DMS53 (cell line): ENCODE measurements at places on chromosomes 16 and 17.

GRCh38 chr17:82492643-82493225, 26.8 kb upstream of the FOXK2 start:
- DNase-seq = no peak

GRCh38 chr16:64469906-64470702, 651.8 kb downstream of the CDH11 start:
- peak; percentile 3 for DNase-seq

DNA sequence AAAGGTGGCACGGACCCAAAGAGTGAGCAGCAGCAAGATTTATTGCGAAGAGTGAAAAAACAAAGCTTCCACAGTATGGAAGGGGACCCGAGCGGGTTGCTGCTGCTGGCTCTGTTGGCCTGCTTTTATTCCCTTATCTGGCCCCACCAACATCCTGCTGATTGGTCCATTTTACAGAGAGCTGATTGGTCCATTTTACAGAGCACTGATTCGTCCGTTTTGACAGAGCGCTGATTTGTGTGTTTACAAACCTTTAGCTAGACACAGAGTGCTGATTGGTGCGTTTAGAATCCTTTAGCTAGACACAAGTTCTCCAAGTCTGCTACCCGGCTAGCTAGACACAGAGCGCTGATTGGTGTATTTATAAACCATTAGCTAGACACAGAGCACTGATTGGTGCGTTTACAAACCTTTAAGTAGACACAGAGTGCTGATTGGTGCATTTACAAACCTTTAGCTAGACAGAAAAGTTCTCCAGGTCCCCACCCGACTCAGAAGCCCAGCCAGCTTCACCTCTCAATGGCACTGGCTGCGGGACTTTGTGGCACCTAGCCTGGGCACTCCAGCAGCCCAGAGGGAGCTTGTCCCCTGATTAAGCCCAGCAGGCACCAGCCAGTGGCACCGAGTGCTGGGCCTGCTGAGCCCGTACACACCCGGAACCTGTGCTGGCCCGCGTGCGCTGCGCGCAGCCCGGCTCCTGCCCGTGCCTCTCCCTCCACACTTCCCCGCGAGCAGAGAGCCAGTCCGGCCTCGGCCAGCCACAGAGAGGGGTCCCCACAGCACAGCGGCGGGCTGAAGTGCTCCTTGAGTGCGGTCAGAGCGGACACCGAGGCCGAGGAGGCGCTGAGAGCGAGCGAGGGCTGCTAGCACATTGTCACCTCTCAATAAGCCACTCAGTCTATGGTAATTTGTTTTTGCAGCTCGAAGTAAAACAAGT, 15.1 kb downstream of the IGSF6 start:
- DNase-seq = no peak

DNA sequence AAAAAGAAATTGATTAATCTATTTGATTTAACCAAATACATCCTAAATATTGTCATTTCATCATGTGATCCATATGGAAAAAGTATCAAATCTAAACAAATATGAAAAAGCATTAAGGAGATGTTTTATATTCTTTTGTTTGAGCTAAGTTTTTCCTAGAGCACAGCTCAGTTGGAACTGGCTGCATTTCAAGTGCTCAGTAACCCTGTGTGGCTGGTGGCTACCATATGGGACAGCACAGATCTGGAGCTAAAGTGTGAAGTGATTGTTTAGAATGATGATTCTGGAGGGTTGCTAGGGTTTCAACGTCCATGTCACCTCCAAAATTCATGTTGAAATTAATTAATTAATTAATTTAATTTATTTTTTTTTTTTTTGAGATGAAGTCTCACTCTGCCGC, 137.5 kb downstream of the XYLT1 start:
- no peak for DNase-seq

- no peak for DNase-seq
Measured at GRCh38 chr17:45749831-45750335, 34.2 kb upstream of the CRHR1 start.
